Hematopoietic multipotent progenitor cell treated with erythropoietin and hydrocortisone succinate and interleukin-3 and kit ligand, for 15 days (in vitro differentiated cells): ENCODE measurements at places on chromosomes 6 and 20.

DNA sequence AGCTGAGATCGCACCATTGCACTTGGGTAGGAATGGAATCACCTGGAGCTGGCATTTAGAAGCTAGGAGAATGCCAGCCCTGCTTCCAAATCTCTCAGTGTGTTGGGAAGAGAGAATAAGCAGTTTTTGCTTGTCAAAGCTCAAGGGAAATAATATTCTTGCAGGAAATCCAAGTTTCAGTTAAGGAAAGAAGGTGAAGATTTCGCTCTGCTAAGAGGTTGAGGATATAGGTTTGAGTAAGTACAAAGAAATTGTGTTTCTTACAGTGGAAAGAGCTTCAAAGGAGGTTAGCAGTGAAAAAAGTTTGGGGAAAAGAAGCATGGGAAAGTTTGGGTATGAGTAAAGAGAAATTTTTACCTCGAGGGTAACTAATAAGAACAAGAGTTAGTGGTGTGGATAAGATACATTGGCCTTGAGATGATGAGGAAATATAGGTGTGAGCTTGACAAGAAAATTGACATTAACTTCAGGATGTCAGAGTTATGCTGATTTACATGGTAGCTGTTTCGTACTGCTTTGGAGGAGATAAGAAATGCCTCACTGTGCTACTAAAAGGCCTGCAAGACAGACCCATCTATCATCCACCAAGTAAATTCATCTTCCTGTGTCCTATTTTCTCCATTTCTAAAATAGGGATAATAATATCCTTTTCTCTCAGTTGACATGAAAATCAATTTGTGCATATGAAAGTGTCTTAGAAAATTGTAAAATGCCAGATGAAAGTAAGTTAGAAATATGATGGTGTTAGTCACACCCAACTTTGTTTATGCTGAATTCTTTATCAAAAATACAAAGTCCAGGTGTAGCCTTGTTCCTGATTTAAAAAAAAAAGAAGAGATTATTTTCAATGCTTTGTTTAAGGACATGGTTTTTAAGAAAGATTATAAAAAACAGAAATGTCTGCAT is 12.8 kb upstream of the HINT3 start:
- no peak for DNase-seq

- peak; percentile 64 for DNase-seq
Observed at GRCh38 chr6:38493931-38494547, 145.7 kb downstream of the BTBD9 start.

DNA sequence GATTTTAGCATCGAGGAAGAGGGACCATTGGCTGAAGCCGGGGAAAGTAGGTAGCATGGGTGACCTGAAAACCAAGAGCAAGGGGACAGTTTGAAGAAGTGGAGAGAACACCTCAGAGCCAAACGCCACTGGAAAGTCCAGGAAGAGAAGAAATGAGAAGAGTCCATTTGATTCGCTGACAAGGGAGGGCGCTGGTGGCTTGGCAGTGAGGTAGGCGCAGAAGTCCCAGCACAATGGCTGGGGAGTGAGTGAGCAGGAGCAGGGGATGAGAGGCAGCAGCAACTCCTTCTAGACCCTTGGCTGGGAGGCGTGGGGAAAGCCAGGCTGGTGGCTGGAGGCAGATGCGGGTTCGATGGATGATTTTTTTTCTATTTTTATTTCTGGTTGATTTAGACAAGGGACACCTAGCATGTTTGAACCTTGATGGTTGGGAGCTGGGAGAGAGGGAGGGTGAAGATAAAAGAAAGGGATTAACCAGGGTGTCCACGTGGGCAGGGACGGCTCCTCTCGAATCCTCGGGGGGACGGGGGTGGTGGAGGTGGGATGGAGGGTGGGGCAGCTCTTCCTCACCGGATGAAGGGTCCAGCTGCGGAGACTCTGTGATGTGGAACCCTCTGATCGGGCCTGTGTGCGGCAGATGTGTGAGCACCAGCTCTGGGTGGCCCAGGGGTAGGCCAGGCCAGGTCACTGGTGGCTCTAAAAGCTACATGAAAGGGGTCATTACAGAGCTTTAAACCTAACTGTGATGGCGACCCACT is 164.2 kb downstream of the NFATC2 start:
- DNase-seq, result no peak

GRCh38 chr6:30311101-30311500 is 15.6 kb upstream of the TRIM39 start:
- peak; percentile 10 for DNase-seq

- no peak for DNase-seq
Observed at GRCh38 chr20:18718129-18718528, 95.5 kb upstream of the SCP2D1 start.

DNA sequence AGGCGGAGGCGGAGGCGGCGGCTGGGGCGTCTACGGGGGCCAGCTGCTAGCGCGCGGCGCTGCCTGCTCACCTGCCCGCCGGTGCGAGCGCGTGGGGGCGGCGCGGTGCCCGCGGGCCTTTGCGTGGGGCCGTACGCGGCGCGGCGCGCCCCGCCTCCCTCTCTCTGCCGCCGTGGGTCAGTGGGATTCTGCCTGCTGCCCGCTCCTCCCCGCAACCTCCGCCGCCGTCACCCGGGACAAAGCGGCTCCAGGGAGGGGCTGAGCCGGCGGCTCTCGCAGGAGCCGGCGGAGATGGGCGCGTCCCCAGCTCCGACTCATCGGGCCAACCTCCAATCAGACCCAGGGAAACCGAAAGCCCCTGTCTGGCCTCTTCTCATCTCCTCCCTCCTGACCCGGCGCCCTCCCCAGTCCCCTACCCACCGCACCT is at the start of gene RCAN2:
Gene RCAN2, minus strand, starts transcription at position 249 of the 427 bp plus-strand sequence.
- DNase-seq, result no peak

DNA sequence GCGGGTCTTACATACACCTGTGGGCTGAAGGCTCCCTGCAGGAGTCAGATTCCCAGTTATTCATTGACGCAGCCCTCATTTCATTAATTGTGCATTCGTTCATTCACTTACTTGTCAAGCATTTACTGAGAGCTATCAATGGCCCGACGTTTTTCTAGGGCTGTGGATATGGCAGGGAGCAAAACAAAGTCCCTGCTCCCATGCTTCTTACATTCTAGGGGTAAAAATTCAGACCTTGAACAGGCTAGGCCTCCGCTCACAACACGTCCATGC is 369 bp upstream of the NSFL1C start:
- DNase-seq, result no peak

- no peak for DNase-seq
Observed at GRCh38 chr6:34021554-34022190, 124.2 kb downstream of the GRM4 start.

- no peak for DNase-seq
Observed at GRCh38 chr20:57251344-57251743, 15.1 kb downstream of the BMP7 start.

- no peak for DNase-seq
Observed at GRCh38 chr20:38315290-38315966, 11.5 kb downstream of the BPI start.

- no peak for DNase-seq
Observed at GRCh38 chr6:110799189-110799588, 16.1 kb downstream of the CDK19 start.

DNA sequence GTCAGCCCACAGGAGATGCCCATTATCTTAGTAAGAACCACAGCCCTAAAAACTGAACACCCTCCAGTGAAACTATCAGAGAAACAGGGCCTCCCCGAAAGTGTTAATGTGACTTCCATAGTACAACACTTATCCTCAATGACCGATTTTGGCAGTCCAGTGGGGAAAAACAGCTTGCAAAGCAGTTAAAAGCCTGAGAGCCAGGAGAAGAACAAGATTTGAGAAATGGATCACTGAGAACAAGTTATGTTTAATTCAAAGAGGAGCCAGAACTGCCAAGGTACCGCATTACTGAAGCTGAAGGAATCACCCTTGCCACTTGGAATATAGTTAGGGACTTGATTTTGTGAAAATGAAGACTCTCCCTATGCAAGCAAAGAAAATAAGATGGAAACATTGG is 236.9 kb downstream of the QKI start:
- DNase-seq, result no peak

DNA sequence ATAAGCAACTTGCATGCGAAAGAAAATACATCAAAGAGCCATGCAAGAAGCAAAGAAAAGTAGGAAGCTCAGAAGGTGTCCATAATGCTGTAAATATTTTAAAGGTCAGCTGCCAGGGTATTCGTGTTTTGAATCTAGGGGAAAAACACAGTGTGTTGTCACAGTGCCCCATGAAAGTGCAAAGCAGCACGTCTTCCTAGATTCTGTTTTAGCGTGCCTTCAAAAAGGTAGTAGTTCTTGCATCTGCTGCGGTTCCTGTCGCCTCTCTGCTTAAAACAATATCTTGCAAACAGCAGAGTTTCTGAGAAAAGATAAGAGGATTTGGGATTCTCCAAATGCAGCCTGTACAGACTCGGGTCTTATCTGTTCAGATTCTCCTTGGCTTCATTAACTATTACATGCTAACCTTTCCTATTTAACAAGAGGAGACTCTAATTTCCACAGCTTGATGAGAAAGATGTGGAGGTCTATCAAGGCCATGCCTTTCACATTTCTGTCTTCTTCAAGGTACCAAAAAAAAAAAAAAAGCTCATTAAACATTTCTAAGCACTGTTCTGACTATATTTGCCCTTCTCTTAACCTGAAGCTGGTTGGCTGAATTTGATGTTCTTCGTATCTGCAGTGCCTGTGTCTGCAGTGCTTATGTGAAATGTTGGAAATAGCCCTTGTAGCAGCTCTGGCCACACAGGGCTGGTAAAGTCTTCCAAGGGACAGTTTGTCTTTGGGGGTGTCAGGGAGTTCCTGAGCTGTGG is 297.5 kb downstream of the ADGB start:
- DNase-seq, result no peak

- no peak for DNase-seq
Observed at GRCh38 chr6:113146878-113147277, 710.3 kb upstream of the MARCKS start.
